ENCODE measurements at places on chromosomes 12 and 14.

DNA sequence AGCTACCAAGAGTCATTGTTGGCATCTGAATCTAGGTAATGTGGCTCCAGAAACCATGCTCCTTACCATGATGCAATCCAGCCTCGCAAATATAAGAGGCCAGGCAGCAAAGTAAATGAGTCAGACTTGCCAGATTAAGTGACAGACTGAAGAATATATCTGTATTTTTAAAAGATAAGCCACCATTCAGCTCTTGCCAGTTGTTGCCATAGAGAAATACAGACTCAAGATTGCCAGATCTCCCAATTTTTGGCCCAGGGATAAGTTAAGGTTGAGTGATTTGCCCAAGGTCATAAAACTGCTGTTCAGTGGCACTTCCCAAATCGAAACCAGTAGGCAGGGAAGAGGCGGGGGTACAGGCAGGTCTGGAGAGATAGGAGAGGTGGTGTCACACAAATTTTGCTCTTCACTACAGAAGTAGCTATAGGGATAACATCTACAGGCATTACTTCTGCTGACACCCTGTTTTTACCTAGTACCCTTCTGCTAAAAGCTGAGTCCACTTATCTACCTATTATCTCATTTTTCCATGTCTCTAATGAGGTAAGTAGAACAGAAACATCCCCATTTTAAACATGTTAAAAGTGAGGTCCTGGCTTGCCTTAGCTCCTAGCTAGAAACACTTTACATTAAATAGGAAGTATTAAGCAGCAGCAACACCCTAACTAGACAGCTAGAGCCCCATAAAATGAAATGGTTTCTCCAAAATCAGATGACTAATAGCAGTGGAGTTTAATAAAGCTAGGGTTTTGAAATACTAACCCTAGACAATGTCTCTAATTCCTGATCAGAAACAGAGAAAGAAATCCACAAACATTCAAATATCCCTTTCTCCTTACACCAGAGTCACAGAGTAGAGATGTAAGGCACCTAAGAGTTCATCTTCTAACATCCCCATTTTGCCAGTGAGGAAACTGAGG is 19.5 kb downstream of the DCAF5 start:
- H3K27me3 ChIP-seq = no peaks in the 10 kb centered on the region
- peak overlapping the region; percentile 9 for H3K27ac ChIP-seq
- no peak overlapping the region for H3K4me3 ChIP-seq

DNA sequence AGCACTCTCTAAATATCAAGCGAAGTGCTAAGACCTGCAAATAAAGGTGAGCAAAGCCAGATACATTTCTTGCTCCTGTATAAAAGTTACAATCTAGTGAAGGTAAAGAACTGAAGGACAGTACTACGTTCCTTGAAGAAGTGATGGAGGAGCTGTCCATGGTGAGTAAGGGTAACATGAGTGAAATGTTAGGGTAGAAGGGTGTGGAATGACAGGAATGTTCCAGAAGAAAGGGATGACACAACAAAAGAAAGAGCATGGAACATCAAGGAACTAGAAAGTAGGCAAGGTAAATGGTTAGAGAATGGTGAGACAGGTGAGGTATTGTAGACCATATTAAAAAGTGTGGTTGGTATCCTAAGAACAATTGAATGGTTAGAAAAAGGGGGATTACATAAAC is 272.4 kb downstream of the ACSS3 start:
- H3K27me3 ChIP-seq = no peaks in the 10 kb centered on the region
- H3K27ac ChIP-seq = no peak overlapping the region
- H3K36me3 ChIP-seq = no peaks in the 10 kb centered on the region
- DNase-seq = no peak

DNA sequence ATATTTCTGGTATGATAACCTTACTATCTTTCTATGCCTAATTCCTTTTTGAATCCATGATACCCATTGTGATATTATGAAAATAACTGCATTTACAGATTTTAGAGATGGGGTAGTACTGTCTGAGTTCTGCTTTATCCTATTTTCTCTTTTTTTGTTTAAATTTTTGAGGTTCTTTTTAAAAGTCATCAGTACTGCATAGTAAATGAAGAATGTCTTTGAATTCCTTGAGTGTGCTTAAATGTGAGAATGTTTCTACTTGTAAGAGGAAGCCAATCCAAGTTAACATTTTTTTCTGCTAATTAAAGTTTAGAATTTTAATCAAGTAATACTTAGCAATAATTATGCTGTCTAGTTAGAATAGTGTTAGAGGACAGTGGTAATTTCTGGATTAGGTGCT is 474.6 kb downstream of the PCNX1 start:
- no peaks in the 10 kb centered on the region for H3K36me3 ChIP-seq
- H3K27me3 ChIP-seq = no peaks in the 10 kb centered on the region
- no peak overlapping the region for H3K4me3 ChIP-seq
- no peak overlapping the region for H3K27ac ChIP-seq
- H3K4me1 ChIP-seq = peaks cover 5% of the 10 kb centered on the region
- DNase-seq = no peak

DNA sequence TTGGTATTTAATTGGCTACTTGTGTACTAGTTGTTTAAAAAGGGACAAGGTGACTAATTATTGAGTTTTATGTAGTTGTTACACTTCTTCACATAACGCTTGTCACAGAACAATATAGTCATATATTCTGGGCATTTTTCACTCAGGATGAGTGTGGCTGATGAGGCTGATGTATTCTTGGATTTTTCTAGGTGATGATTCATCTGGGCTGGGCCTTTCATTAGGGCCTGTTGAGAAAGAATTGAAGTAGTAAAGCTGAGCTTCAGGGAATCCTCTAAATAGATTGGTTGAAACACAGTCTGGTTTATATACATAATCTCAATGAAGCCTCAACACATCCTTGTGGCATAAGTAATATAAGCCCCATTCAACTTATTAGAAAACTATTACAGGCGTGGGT is 445.7 kb downstream of the DAD1 start:
- no peaks in the 10 kb centered on the region for H3K27me3 ChIP-seq
- H3K4me1 ChIP-seq = no peaks in the 10 kb centered on the region
- no peak overlapping the region for H3K4me3 ChIP-seq
- no peak for DNase-seq

GRCh38 chr14:61653507-61653906 is 41.8 kb upstream of the HIF1A start:
- no peaks in the 10 kb centered on the region for H3K36me3 ChIP-seq
- no peak overlapping the region for H3K4me3 ChIP-seq
- peaks cover 12% of the 10 kb centered on the region for H3K4me1 ChIP-seq

DNA sequence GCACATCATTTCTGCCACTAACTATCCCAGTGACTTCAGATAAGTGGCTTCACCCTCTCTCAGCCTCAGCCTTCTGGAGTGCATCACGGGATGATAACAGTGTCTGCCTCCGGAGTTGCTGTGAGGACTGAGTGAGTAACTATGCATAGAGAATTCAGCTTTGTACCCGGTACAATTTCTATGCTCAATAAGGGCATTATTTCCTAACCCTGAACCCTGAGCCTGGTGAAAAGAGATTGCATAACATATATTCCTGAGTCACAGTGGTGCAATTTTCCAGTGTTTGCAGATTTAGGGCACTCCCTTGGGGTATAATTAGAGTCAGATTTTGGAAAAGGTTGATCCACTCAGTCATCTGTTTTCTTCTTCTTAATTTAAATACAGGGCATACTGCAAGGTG is 181.1 kb downstream of the PTPN11 start:
- no peak overlapping the region for H3K27ac ChIP-seq
- H3K27me3 ChIP-seq = peaks cover 31% of the 10 kb centered on the region
- H3K4me1 ChIP-seq = no peaks in the 10 kb centered on the region
- DNase-seq = no peak
- no peaks in the 10 kb centered on the region for H3K36me3 ChIP-seq

GRCh38 chr14:88707088-88707487 is 85.7 kb downstream of the EML5 start:
- no peak for DNase-seq
- no peaks in the 10 kb centered on the region for H3K4me1 ChIP-seq
- no peaks in the 10 kb centered on the region for H3K27me3 ChIP-seq
- H3K36me3 ChIP-seq = peaks cover 4% of the 10 kb centered on the region
- no peak overlapping the region for H3K4me3 ChIP-seq

- H3K27me3 ChIP-seq = no peaks in the 10 kb centered on the region
- H3K4me1 ChIP-seq = peaks cover 12% of the 10 kb centered on the region
- H3K27ac ChIP-seq = peak overlapping the region; percentile 57
- no peak overlapping the region for H3K4me3 ChIP-seq
- no peaks in the 10 kb centered on the region for H3K36me3 ChIP-seq
- no peak for DNase-seq
Measured at GRCh38 chr14:94571950-94572349, 9.3 kb upstream of the SERPINA5 start.

GRCh38 chr14:58239244-58240195 is 5.1 kb upstream of the PSMA3 start:
- H3K4me3 ChIP-seq = peak overlapping the region; percentile 54
- no peaks in the 10 kb centered on the region for H3K36me3 ChIP-seq
- peak; percentile 96 for DNase-seq

- DNase-seq = no peak
- H3K27ac ChIP-seq = no peak overlapping the region
- peaks cover 20% of the 10 kb centered on the region for H3K4me1 ChIP-seq
- H3K27me3 ChIP-seq = no peaks in the 10 kb centered on the region
- no peaks in the 10 kb centered on the region for H3K36me3 ChIP-seq
Measured at GRCh38 chr14:55114720-55115119, 14.3 kb upstream of the LGALS3 start.

DNA sequence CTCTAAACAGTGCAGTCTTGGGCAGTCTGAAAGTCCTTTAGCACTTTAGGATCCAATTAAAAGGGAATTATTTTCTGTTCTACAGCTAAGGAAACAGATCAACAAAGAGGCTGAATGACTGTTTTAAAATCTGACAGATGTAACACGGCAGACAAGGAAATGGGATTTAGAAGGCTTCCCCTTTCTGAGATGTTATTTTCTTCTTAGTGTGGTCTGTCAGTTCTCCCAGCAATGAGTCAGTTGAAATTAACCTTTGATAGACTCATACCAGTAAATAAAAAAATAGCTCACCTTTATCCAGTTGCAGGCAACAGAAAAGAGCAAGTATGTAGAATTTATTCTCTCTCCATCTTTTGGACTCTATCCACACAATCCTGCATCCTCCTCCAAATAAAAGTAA is 98.1 kb downstream of the NEDD1 start:
- H3K36me3 ChIP-seq = no peaks in the 10 kb centered on the region
- H3K4me1 ChIP-seq = no peaks in the 10 kb centered on the region
- DNase-seq = no peak
- no peak overlapping the region for H3K27ac ChIP-seq
- no peak overlapping the region for H3K4me3 ChIP-seq

DNA sequence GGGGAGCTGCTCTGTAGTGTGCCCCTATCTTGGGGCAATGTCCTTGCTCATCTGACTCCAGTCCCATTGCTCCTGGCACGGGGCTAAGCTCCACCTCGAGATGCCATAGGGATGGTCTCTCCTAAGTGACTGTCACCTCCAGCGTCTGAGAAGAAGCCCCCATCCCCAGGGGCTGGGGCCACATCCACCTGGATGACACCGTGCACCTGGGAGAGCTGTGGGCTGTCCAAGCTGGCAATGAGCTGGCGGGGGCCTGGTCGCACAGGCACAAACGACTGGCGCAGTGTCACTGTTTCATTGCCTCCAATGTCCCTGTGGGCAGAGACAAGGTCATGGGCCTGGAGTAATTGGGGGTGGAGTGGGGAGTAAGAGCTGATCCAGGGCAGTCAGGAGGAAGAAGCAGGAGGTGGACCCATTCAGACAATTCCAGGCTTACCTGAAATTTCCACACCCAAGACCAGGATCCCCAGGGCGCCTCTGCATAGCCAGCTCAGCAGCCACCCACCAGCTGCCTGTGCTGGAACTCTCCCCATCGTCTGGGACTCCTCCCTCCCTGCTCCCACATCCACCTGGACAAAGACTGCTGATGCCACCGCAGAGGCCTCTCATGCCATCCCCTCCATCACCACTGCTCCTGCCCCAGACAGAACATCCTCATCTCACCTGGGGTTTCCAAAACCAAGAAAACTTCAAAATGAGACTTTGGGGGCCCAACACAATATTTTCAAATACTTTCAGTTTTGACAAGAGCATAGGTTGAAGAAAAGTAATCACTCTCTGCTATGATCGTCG is 7.0 kb upstream of the TINF2 start:
- H3K27me3 ChIP-seq = no peaks in the 10 kb centered on the region
- no peak overlapping the region for H3K27ac ChIP-seq
- H3K36me3 ChIP-seq = no peaks in the 10 kb centered on the region
- H3K4me3 ChIP-seq = no peak overlapping the region

DNA sequence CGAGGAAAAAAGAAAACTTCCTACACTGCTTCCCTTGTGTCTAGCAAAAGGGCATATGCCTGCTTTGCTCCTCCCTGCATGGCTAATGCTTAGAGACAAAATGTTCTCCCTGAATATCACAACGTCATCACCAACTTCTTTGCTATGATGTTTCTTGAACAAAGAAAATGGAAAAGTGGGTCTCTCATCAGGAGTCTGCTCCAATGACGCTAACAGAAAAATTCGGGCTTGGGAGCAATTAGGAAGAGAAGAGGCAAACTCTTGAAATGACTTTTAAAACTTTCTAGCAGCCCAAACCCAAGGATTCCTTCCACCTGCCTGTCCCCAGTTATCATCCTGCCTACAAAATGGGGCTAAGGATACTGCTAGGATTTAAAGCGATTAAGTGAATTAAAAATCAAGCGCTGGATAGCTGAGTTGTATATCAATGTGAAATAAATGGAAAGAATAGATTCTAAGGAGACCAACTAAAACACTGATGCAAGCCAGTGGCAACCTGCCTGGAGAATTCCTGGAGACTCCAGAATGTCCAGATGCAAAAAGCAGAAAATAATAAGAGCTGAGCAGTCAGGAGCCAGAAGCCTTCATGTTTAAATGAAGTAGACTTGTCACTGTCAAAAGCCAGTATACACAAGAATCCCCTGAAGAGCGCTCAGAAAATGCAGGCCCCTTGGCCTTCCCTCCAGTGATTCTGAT is 183.8 kb downstream of the DPF3 start:
- H3K36me3 ChIP-seq = no peaks in the 10 kb centered on the region
- no peak for DNase-seq
- peak overlapping the region; percentile 32 for H3K27ac ChIP-seq

DNA sequence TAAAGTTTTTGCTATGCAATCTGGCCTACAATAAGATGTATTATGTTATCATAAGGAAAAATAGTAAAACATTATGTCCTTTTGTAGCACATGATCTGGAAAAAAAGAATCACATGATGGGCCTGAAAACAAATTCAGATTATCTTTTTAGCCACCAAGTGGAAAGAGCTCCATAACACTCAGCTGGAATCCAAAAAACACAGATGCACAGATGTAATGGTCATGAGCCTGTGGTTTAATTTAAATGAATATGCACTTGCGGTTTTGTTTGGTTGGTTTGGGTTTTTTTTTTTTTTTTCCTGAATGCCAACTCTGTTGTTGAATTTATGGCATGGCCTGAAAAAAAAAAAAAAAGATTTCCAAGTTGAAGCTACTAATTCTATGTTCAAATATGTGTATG is 4.1 kb downstream of the KCNC2 start:
- H3K27me3 ChIP-seq = peaks cover 51% of the 10 kb centered on the region
- no peak overlapping the region for H3K27ac ChIP-seq
- no peak for DNase-seq
- no peaks in the 10 kb centered on the region for H3K36me3 ChIP-seq

DNA sequence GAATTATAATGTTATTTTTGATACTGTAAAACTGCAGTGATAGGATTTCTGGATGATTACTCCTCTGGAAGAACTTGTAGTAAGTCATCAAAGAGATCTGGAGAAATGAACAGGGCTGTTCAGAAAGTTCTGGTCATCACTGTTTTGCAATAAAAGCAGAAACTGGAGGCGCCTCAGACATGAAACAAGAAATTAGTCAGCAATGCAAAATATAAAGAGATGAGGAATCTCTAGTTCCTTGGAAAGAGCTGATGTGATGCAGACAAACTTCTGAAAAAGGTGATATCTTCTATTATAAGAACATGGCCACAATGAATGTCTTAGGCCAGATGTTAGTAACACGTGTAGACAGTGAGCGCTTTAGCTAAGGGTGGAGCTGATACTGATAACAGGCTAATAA is 9.5 kb downstream of the ACIN1 start:
- H3K27me3 ChIP-seq = no peaks in the 10 kb centered on the region
- no peak for DNase-seq
- no peak overlapping the region for H3K4me3 ChIP-seq
- peaks cover 100% of the 10 kb centered on the region for H3K36me3 ChIP-seq
- no peak overlapping the region for H3K27ac ChIP-seq
